ENCODE measurements at places on chromosomes 6 and 20. TPM values are rescaled to one million over a fixed set of nuclear protein-coding genes. Genes with fewer than 3 reads are reported as not detected.

DNA sequence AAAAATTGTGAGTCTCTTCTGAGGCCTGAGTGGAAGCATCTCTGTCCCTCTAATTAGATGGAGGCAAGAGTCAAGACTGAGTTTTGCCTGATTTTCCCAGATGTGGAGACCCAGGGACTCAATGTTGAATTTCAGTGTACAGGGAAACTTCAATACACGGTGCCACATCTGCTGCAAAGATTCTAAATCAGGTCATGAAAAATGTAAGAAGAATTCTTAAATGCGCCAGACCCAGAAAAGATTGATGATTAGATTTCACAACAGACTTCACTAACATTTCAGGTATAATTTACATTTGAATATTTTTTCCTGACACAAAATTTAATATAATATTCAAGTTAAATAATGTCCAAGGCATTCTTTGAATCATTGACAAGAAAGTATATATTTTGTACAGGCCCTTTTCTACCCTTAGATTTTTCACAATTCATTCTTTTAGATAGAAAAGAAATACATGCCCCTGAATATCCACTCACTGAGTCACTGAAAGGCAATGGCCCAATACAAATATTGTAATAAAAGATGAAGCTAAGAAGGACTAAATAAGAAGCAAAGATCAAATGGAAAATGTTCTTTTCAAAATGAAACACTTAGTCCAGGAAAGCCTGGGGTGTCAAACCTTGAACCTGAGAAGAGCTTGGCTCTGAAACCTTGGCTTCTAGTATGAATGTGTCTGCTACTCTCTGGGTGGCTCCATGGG is 18.2 kb upstream of the HDGFL1 start:
- ATAC-seq: no peak

DNA sequence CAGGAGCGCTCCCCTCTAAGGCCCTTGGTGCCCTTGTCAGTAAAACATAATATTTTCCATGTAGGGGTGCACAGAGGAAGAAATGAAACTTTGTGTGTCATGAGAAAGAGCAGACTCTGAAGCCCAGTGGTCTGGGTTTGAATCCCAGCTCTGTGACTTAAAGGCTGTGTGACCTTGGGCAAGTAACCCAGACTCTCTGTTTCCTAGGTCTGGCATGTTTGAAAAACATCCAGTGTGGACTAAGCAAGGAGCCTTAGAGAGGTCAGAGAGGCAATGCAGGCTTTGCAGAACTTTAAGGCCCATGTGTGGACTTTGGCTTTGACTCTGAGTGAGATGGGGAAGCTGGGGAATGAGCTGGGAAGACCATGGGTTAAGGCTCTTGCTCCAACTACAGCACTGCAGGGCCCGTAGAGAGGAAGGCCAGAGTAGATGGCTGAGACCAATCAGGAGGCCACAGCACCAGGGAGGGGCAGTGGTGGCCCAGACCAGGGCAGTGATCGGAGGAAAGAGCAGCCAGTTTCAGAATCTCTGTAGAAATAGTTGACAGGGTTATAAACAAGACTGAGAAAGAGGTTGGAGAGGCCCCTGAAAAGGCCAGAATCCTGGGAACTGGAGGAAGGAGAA is 18.2 kb downstream of the ADA start:
- peak; percentile 72 for ATAC-seq

DNA sequence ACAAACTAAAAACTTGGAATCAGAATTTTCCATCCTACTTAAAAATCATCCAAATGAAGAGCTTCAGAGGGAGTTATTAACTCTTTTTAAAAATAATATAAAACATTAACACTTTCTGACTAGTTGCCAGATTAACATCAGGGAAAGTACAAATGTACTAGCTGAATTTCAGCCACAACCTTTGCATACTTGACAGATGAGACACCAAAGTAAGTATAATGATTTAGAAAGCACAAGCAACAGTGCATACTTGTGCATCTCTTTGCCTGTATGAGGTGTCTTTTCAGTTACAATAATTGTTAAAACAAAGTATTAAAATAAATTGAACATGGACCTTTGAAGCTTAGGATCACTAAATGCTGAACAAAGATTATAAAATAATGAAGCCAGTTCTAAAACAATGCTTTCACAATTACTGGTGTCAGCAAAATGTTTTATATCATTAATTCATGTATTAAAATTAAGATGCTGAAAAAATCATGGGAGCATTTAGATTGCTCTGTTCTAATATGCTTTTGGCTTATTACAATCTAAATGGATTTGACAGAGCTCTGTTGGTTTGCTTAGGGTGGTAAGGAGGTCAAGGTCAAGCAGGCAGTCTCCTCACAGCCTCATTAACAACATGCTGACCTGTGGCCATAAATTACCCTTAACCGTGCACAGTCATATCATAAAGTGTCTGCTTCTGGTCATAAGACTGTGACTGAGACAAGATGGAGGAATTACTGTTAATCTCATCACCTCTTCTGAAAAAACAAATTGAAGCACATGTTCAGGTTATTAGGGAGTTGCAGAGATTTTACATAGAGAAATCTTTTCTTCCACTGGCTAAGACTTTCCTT is 15.1 kb downstream of the RNF217 start:
- ATAC-seq: no peak

GRCh38 chr6:69090132-69090531 is 455.1 kb downstream of the ADGRB3 start:
- peak; percentile 71 for ATAC-seq

The SCRT2 gene
- not detected for total RNA-seq

- no peak for ATAC-seq
Observed at GRCh38 chr6:155521719-155522118, 66.1 kb upstream of the NOX3 start.

The CARMIL1 gene
- 10.4 TPM for total RNA-seq

GRCh38 chr6:44468835-44469234 is 81.3 kb downstream of the CDC5L start:
- ATAC-seq: no peak

DNA sequence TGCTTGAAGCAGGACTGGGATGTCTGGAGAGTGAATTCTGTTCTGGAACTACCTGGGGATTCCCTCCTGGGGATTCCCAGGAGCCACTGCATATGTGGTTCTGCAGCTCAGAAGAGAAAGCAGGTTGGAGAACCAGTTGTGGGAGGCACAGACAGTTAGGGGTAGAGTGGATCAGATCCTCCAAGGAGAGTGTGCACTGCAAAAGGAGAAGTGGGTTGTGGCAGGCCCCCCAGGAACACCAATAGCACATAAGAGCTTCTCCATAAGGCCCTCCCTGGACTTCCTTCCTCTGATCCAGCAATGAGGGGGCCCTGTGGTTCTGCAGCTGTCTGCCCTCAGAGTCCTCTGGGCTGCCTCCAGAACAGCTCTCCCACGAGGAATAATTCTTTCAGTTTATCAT is 369.2 kb upstream of the CNR1 start:
- ATAC-seq: no peak

DNA sequence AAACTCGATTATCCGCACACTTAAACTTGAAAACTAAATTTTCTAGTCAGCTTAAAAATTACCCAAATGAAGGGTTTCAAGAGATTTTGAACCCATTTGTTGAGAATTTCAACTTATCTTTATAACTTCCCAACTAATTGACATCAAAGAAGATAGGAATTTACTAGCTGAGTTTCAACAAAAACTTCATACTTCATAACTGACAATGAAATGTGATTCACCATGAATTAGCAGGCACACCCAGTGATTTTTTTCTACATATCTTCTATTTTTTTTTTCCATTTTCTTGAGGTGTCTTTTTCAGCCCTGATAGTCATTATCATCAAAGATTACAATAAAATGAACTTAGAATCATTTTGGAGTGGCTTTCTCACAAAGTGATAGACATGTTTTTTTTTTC is 26.7 kb downstream of the TNFAIP3 start:
- no peak for ATAC-seq

The WASF1 gene
- 23.6 TPM for total RNA-seq
